ENCODE measurements at places on chromosomes 11 and 22.

DNA sequence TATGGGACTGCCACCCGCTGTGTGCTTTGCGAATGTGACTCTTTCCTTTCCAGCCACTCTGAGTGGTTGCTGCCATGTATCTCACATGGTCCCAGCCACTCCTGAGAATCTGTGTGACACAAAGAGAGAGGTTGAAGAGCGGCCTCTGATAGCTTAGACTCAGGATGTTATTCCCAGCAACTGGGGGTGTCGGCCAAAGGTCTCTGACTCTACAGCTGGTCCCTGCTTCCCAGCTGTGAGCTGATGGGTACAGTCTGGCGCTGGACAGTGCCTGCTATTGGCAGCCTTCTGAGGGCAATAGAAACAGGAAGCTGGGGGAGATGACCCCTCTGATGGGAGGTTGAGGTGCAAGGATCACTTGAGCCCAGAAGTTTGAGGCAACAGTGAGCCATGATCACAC, 105.1 kb downstream of the RRAS2 start:
- no peak for ATAC-seq

DNA sequence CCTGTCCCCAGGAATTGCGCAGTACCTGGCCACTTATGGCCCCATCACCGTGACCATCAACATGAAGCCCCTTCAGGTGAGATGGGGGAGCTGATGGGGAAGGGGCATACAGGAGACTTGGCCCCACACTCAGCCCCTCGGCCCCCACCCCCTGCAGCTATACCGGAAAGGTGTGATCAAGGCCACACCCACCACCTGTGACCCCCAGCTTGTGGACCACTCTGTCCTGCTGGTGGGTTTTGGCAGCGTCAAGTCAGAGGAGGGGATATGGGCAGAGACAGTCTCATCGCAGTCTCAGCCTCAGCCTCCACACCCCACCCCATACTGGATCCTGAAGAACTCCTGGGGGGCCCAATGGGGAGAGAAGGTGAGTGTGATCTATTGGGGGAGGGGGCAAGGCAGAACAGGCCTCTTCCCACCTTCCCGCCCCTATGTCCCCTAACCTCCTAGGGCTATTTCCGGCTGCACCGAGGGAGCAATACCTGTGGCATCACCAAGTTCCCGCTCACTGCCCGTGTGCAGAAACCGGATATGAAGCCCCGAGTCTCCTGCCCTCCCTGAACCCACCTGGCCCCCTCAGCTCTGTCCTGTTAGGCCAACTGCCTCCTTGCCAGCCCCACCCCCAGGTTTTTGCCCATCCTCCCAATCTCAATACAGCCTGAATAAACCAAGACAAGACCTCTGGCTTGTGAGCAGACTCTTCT, 3.6 kb downstream of the CTSW start:
- no peak for ATAC-seq

DNA sequence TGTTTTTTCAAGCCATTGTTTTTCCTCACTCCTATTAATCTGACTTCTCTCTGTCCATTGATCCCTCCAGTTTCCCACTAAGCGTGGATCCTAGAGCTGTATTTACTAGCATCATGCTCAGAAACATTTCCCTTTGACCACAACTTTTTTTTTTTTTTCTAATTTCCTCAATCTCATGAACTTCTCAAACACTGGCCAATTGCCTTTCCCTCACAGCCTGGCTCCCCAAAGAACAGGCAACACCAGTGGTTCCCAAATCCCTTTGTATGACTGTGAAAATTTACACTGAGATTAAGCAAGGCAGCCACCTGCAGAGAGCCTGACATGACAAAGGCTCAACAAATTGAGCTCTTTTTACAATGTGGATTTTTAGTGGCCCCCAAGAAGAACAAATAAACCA, 1.4 kb upstream of the TPP1 start:
- no peak for ATAC-seq

GRCh38 chr11:128904656-128905344, 13.6 kb downstream of the KCNJ5 start:
- peak; percentile 34 for ATAC-seq

All from activated CD4-positive, CD25-positive, alpha-beta regulatory T cell treated with anti-CD3 and anti-CD28 coated beads, Interleukin-2, amount 50 U/mL, for 24 hours (primary cell).